ENCODE measurements at places on chromosomes 7 and 10.

GRCh38 chr7:105837765-105838626 lies 38.4 kb downstream of the ATXN7L1 start:
- peak; percentile 58 for DNase-seq

DNA sequence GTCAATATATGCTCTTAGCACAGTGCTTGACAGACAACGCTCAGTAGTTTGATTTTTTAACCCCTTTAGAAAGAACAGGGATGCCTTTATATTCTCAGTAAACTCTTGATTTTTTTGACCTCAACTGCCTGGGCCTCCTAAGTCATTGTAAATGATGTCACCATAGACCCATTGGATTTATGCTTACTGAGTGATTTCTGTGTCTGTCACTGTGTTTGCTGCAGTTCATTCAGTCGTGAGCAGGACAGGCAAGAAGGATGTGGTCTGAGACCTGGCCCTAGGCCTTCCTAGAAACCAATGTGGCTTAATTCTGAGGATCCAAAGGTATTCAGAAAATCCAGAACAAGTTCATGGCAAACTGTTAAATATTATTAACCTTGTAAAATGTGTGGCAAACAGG lies 868.1 kb downstream of the XPNPEP1 start:
- DNase-seq = no peak

- DNase-seq = peak; percentile 57
Observed at GRCh38 chr7:27201580-27202017, 1.7 kb upstream of the HOXA13 start.

DNA sequence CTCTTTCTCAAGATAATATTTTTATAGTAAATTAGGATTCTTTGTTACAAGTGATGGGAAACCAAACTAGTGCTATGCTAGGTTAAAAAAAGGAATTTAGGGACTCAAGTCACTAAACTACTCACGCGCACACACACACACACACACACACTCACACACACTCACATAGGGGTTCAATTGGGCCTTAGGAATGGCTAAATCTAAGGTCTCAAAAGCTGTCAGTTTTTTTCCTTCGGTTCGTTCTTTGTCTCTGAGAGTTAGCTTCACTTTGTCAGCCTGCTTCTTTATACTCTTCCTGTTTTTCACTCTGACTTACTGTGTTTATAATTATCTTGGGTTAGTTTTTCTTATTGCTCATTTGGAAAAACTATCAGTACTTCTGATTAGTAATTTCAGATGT lies 138.9 kb downstream of the ADK start:
- no peak for DNase-seq

- DNase-seq = no peak
Observed at GRCh38 chr7:17716816-17717215, 223.5 kb downstream of the SNX13 start.

DNA sequence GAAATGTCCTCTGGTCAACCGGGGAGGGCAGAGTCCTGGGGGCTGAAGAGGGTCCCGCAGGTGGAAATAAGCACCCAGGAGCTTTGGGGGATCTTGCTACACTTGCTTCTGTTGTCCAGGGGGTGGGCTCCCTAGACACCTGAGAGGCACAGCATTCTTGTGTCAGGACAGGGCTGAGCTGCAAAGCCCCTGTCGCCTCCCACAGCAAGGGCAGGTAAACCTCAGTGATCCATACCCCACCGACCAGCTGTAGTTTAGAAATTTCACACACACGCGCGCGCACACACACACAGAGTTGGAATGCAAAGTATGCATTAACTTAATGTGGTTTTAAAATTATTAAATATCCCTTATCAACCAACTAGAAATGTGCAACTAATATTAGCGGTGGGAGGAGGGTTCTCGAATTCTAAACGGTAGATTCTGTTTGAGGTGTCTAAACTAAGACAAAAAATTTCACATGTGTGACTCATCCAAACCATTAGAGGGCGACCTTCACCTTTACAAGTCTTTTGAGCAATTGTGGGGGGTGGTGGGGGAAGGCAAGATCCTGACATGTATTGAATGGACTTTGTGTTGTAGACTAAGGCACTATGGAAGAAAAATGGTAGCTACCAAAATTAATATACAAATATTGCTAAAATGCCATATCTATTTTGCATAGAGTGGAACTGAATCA lies 34.3 kb upstream of the PTF1A start:
- DNase-seq = peak; percentile 58

DNA sequence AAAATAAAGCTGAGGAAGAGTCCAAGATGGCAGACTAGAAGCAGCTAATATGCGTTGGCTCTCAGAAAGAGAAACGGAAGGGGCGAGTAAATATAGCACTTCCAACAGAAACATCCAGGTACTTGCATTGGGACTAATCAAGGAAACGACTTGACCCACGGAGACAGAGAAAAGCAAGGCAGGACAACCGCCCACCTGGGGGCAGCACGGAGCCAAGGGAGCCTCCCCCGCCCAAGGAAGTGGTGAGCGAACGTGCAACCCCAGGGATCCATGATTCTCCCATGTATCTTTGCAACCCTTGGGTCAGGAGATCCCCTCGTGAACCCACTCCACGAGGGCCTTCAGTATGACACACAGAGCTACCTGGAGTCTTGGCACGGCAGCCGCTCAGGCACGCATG lies 45.4 kb upstream of the GRM3 start:
- no peak for DNase-seq

GRCh38 chr7:22251281-22251680 lies 105.7 kb downstream of the RAPGEF5 start:
- peak; percentile 34 for DNase-seq

DNA sequence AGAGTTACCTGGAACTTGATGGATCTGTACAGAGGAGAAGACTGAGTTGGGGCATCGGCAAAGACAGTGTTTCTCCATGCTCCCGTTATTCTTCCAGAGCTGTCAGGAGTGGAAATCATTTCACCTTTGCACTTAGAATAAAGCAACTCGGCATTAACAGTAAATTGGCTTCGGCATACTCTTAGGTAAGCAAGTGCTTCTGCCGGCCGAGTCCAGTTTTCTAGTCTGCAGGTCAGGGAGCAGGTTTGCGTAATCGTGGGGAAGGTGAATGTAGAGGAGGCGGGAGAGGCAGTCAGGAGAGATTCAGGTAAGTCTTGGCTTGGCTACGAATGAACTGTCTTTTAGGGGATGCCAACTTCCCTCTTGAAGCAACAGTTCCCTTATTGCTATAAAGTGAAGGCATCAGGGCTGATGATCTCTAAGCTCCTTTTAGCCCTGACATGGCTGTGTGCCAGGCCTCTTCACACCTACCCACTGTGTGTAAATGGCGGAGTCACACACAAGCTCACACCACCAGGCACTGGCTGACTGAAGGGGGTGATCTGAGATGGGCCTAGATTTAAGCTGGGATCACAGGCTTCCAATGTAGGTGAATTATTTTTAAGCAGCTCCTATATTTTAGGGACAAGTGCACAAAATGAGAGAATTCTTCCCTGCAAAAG lies 127.1 kb downstream of the GATA3 start:
- no peak for DNase-seq

- DNase-seq = peak; percentile 73
Observed at GRCh38 chr10:89535171-89536012, at the start of gene SLC16A12. Gene SLC16A12, minus strand, starts transcription at chr10:89535594. Its CDS starts 73,016 bp downstream, at chr10:89462578.

DNA sequence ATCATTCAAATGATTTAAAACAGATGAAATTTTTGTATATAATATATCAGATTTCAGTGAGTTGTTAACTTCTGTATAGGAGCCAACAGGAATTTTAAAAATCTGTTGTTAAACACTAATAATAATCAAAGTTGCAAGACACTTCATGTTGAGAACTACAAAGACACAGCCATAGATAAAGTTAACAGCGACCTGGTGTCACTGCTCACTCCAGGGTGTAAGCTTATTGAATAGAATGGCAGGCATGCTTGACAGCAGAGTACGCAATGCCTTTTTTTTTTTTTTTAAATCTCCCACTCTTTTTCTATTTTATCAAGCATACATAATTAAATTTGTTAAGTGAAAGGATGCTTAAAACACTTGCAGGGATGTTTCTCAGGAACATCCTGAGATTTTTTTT lies 32.0 kb downstream of the PCDH15 start:
- DNase-seq = no peak

DNA sequence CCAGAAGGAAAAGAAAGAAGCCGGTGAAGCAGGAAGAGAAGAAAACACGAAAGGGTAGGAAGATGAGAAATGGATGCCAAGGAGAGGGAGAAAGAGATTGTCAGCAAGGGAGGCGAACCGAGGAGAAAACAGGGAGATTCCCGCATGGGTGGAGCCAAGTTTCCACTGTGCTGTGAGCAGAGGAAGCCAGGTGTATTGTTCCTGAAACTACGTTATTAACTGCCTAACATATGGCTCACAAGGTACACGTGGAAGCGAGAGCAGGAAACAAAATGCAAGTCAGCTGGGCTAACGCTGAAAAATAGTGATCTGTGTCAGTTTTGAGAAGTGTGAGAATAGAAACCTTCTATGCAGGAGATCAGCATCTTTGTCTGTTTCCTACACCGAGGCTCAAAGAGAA lies 20.4 kb upstream of the HIPK2 start:
- DNase-seq = no peak

GRCh38 chr7:87689374-87689773 lies 61.2 kb downstream of the RUNDC3B start:
- DNase-seq = no peak

DNA sequence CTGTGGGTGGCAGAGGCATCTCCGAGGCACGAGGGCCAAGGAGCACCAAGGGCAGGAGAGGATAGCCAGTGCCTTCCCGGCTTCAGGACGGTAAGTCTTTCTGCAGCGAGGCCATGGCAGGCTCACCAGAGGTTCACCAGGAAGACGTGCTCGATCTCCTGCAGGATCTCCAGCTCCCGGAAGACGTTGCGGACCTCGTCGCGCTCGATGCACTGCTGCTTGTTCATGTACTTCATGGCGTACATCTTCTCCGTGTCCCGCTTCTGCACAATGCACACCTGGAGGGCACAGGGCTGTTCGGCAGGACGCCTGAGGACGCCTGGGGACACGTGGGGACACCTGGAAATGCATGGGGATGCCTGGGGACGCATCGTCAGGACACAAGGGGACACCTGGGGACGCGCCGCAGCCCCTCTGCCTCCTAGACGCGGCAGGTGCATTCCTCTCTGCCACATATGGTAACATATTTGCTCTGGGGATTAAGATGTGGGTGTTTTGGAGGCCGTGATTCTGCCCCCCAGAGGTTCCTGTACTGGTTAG lies 41.2 kb downstream of the DPYSL4 start:
- DNase-seq = no peak

DNA sequence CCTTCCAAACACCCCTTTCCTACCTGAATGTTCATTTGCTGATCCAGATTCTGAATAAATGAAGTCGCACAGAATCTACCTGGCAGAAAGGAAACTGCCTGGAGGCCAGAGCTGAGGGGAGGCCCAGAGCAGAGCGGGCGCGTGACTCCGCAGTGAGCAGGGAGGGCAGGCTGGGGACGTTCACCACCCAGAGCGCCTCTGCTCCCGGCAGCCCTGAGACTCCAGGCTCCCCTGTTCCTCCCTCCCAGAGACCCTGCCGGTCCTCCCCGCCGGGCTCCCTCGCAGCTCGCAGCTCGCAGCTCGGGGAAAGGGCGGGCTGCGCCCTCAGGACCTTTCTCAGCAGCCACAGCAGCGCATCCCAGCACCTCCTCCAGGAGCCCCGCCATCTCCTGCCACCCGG lies 176.7 kb upstream of the ZNF32 start:
- no peak for DNase-seq

DNA sequence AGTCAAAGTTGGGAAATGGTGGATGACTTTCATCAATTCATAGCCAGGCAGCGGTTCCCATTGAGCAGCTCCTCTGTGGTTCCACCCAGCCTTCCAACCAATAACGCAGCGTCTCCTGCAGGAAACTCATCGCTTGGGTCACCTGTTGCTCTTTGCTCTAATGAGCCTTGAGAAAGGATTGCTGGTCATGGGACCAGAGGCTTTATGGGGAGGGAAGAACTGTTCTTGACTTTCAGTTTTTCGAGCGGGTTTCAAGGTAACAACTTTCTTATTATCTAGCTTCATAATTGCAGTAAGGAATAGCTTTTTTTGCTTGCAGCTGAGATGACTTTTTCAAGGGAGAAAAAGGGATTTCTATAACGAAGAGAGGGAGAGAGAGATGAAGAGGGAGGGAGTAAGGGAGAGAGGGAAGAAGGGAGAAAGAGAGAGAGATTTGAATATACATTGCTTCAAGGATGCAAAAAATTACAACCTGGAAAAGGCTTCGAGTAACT lies 405 bp upstream of the ENTPD1 start:
- peak; percentile 6 for DNase-seq

DNA sequence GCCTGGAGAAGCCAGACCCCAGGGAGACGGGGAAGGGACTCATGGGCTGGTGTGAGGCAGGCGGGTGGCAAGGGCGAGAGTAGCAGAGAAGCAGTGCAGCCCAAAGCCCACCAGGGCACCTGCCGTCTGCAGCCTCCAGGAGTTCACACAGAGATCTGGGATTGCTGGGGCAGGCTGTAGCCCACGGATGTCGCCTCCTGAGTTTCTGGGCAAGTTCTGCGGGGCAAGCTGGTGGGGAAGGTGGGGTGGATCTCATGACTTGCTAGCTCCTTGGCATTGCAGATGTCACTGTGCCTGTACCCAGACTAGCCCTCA lies 6.0 kb downstream of the ADCK2 start:
- DNase-seq = no peak

- peak; percentile 22 for DNase-seq
Observed at GRCh38 chr10:21099291-21100062, 202.4 kb upstream of the NEBL start.

All from retina (tissue), 1 donor.